Stimulated activated CD8-positive, alpha-beta memory T cell treated with anti-CD3 and anti-CD28 coated beads, Interleukin-7, amount 100 ng/mL, for 24 hours (primary cell): ENCODE measurements at places on chromosomes 1 and 21.

DNA sequence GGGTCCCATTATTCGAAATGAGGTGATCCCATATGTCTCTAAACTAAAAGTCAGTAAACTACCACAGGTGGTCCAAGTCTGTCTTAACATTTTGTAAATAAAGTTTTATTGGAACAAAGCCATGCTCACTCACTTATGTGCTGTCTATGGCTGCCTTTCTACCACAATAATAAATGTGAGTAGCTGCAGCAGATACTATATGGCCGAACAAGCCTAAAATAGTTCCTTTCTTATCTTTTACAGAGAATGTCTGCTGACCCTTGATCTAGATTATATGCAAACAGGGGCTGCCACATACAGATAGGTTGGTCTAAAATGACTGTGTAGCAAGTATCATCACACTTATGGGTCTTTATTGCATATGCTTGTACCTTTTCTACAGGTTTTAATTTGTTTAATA, 140.0 kb downstream of the VAV3 start:
- DNase-seq, result no peak

GRCh38 chr1:71940261-71940660, 342.1 kb downstream of the NEGR1 start:
- DNase-seq, result no peak

- DNase-seq, result no peak
These were observed 96.3 kb upstream of the SLC2A1 start for GRCh38 chr1:43054961-43055360.

DNA sequence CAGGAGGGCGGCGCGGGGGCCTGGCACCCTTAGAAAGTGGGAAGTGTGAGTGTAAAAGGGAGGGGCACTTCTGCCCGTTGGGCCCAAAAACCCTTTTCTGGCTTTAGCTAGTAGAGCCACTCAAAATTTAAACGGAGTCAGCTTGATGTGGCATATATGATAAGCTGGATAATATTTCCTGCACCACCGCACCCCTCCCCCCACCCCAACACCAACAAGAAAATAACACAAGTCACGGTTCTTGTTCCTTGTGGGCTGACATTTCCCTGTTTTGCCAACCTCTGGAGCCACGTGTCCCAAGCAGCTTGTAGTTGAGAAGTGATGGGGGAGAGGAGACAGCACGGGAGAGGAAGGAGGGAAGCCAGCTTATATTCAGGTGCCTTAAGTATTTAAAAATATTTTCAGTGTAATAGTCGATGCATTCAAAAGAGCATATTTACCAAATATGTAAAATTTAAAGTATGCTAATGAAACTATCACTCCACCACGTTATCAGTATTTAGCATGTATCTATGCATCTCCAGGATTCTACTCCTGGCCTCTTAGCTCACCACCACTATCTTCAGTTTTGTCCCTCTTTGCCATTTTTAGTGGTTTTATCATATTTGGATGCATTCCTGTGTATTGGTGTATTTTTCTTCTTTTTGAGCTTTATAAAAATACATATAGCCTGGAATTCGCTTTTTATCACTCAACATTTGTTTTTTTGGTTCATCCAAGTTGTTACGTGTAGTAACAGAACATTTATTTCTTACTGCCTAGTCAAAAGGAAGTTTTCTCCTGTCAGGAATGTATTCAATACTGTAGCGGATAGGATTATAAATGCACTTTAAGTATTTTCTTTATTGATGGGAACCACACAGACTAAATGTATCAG, 773 bp upstream of the DDX59 start:
- DNase-seq, result no peak

DNA sequence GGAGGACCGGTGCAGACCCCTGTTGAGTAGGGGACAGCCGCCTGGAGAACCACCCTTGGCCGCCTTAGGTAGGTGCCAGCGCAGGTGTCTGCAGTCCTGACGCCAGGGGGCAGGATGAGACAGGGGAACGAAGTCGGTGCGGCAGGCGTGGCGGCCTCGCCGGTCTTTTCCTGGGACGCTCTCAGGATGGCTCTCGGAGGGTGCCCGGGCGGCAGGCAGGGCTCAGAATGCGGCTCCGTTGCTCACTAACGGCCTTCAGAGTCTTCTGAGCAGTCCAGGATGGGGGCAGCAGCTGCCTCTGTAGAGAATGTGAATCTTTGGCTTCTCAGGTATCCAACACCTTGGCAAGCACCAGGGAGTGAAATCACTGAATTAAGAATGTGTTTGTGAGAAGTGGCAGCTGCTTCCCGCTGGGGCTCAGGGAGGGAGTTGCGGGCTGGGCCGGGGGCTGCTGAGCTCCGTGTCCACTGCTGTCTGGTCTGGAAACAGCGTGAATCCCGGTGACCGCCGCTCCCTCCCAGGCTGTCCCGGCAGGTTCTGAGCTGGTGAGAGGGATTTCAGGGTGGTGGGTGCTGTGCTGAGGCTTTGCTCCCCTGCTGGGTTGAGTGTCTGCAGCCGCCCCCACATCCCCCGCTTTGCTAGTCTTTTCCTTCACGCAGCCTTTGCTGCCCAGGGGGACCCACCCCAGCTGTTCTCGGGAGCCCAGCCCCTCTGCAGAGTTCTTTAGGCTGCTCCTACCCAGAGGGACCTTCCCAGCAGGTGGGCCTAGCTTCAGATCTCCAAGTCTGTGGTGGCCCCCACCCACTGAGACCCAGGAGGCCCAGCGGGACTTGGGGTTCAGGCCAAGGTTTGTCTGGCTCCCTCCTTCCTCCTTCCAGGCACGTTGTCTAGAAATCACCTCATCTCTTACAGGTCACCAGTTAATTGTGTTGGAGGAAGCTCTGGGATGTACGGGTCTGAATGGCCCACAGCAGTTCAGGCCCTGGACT, 11.1 kb upstream of the C1orf174 start:
- DNase-seq, result peak; percentile 53

DNA sequence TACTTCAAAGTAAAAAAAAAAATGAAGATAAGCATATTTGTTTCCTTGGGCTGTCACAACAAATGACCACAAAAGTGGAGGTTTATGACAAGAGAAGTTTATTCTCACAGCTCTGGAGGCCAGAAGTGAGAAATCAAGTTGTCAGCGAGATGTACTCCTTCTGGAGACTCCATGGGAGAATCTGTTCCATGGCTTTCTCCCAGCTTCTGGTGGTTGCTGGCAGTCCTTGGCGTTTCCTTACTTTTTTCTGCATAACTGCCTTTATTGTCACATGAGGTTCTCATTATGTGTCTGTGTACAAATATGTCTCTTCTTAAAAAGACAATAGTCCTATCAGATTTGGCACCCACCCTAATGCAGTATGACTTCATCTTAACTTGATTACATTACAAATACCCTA, 398.3 kb downstream of the KCNT2 start:
- no peak for DNase-seq

DNA sequence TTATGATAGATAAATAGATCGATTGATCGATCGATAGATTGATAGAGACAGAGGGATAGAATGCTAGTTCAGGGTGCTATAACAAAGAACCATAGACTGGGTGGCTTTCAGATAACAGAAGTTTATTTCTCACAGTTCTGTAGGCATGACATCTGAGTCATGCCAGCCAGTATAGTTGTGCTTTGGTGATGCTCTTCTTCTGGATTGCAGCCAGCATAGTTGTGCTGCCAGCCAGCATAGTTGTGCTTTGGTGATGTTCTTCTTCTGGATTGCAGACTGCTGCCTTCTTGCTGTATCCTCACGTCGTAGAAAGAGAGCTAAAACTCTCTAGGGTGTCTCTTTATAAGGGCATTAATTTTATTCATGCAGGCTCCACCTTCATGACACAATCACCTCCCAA, 860.8 kb downstream of the BRINP3 start:
- DNase-seq, result no peak

DNA sequence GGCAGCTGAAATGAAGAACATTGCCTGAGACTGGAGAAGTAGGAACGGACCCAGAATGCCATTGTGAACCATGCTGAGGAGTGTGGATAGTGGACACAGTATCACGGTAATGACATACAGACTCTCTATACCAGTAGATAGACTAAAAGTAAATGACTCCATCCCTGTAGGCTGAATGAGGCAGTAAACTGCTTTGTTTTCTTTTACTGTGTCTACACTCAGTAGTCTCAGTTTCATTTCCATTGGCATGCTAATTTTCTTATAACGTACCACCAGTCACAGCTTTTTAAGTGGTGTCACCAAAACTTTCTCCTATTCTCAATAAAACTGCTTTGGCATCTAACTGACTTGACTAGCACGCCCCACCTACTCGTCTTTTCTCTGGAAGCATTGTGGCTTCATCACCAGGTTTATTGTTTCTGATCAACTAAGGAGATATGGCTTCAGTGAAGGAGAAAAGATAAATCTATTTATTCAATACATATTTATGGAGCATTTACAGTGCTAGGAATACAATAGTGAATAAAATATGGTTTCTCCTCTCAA, 8.4 kb upstream of the ZNF697 start:
- DNase-seq, result no peak

DNA sequence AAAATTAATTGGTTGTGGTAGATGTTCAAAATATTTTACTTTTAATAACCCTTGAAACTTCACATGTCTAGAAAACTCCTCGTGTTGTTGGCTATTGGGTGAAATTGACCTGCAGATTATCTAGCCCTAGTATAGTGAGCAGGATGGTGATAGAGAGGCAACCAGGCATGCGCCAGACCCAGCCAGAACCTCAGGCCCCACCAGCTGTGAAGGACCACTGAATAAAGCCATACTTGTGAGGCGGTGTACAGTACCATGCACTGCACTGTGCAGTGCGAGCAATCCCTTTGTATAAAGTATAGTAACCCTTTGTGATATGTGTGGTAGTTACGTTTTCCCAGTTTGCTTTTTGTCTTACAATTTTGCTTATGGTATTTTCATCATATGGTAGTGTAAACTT, 8.5 kb downstream of the TTF2 start:
- no peak for DNase-seq
